HTR-8/SVneo (cell line): ENCODE measurements at places on chromosomes 4 and X.

GRCh38 chrX:41014776-41015360, 70.4 kb upstream of the USP9X start:
- DNase-seq, result no peak

GRCh38 chrX:148647651-148648050, 147.2 kb downstream of the AFF2 start:
- DNase-seq, result no peak

DNA sequence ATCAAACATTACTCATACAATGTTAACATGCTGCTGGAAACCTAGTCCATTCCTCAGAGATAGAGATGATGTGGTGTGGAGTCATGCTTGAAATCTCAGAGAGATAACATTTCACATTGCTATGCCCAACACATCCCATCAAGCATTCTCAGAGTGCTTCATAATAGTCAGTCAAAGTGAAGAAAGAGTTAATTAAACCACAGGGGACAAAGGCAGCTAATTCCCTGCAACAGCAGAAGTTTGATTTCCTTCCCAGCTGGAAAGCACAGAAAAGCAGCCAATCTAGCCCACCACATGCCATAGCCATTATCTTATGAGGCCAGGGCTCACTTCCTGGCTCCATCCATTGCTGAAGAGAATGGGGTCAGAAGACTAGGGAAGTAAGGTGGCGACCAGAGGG, 8.9 kb downstream of the KDR start:
- no peak for DNase-seq

- DNase-seq, result no peak
These were observed at the start of gene PPEF1 for GRCh38 chrX:18707426-18708049. Gene PPEF1 (plus strand): TSS chrX:18707645. CDS start chrX:18707781, 136 bp downstream.

- DNase-seq, result no peak
These were observed 1254.4 kb downstream of the PCDH7 start for GRCh38 chr4:31974490-31975002.

DNA sequence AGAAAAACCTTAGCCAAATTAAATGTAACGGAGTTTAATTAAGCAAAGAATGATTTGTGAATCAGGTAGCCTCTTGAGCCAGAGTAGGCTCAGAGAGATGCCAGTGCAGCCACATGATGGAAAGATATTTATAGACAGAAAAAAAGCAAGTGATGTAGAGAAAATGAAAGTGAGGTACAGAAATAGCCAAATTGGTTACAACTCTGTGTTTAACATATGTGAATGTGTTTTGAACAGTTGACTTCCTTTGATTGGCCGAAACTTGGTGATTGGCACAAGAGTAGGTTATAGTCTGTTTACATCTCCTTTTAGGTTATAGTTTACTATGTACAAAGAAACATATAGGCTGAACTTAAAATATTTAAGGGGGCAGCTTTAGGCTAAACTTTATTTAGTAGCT, 459.9 kb upstream of the BOD1L1 start:
- DNase-seq, result no peak

DNA sequence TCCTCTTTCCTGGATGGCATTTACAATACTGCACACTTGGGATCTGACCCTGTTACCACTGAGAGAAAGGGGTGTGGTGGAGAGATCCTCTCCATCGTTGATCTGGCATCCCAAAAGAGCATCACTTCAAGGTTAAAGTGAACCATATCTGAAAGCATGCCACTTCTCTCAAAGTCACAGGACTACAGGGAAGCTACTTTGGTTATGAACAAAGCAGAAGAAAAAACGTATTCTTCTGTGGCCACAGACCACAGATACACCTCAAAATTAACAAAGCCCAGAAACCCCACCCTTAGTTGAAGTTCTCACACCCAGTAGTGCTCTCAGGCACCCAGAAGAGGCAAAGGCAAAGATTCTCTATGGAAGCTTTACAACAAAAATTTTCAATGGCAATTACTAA, 108.3 kb downstream of the JADE1 start:
- no peak for DNase-seq

GRCh38 chrX:3548765-3549391, 164.6 kb downstream of the PRKX start:
- peak; percentile 56 for DNase-seq
